ENCODE measurements at places on chromosomes 2 and 18. TPM values are rescaled to one million over a fixed set of nuclear protein-coding genes. Genes with fewer than 3 reads are reported as not detected.

ASNSD1 gene
- total RNA-seq: 52.7 TPM

LOXHD1 gene
- total RNA-seq: not detected

TSPYL6 gene
- total RNA-seq: not detected

PLGLB1 gene
- total RNA-seq: 2.1 TPM

TUBA3D gene
- total RNA-seq: not detected

DNA sequence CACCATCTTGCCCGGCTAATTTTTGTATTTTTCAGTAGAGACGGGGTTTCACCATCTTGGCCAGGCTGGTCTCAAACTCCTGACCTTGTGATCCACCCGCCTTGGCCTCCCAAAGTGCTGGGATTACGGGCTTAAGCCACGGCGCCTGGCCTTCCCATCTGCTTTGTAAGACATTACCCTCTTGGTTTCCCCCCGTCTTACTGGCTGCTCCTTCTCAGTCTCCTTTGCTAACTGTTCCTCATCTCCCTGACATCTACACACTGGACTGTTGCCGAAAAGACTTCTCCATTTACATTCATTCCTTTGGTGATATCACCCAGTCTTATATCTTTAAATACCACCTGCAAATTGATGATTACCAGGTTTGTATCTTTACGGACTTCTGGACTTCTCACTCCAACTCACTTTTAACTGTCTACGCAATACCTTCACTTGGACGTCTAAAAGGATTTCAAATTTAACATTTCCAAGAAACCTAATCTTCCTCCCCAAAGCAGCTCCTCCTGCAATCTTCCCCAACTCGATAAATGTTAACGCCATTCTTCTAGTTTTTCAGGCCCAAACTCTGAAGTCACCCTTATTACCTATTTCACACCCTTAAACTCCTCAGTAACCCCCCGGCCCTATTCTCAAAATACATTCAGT, 37.9 kb downstream of the YES1 start:
- peaks cover 15% of the 10 kb centered on the region for H3K4me1 ChIP-seq
- H3K27ac ChIP-seq: no peak overlapping the region
- peaks cover 30% of the 10 kb centered on the region for H3K36me3 ChIP-seq
- no peak for DNase-seq
- no peak overlapping the region for H3K4me3 ChIP-seq

DNA sequence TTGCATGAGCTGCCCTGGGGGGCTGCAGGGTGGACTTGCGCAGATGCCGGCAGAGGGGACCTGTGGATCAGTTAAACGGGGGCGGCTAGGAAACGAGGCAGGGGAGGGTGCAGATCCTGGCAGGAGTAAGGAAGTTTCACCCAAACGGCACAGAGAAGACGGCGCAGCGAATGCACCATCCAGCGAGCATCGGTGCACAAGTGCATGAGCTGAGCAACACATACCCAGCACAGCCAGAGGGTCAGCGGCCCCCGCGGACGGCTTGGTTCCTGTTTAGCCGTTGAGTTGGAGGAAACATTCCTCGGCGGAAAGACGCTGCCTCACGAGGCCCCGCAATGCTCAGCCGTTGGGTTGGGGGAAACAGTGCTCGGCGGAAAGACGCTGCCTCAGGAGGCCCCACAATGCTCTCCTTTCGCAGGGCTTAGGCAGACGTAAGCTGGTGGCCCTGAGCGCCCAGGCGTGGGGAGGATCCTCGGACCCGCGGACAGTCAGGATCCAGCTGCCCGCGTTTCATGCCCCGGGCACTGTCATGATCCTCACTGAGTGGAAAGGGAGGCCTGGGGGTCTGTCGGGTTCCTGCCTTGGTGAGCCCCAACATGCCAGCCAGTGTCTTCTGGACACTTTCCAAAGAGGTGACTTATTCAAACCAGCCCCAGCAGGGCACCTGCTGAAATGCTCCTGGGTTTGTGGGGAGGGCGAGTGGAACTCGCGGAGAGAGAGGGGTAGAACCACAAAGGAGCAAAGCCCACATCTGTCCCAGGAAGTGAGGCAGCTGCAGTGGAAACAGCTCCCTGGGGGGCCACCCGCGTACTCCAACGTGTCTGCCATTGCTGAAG, 86.3 kb downstream of the NDUFA10 start:
- H3K27me3 ChIP-seq: no peaks in the 10 kb centered on the region
- peaks cover 4% of the 10 kb centered on the region for H3K4me1 ChIP-seq
- H3K4me3 ChIP-seq: no peak overlapping the region
- no peak overlapping the region for H3K27ac ChIP-seq
- H3K36me3 ChIP-seq: no peaks in the 10 kb centered on the region

GRCh38 chr2:121128741-121129659, 156.0 kb downstream of the TFCP2L1 start:
- H3K27me3 ChIP-seq: no peaks in the 10 kb centered on the region
- no peak overlapping the region for H3K4me3 ChIP-seq
- H3K36me3 ChIP-seq: no peaks in the 10 kb centered on the region
- H3K4me1 ChIP-seq: no peaks in the 10 kb centered on the region

DNA sequence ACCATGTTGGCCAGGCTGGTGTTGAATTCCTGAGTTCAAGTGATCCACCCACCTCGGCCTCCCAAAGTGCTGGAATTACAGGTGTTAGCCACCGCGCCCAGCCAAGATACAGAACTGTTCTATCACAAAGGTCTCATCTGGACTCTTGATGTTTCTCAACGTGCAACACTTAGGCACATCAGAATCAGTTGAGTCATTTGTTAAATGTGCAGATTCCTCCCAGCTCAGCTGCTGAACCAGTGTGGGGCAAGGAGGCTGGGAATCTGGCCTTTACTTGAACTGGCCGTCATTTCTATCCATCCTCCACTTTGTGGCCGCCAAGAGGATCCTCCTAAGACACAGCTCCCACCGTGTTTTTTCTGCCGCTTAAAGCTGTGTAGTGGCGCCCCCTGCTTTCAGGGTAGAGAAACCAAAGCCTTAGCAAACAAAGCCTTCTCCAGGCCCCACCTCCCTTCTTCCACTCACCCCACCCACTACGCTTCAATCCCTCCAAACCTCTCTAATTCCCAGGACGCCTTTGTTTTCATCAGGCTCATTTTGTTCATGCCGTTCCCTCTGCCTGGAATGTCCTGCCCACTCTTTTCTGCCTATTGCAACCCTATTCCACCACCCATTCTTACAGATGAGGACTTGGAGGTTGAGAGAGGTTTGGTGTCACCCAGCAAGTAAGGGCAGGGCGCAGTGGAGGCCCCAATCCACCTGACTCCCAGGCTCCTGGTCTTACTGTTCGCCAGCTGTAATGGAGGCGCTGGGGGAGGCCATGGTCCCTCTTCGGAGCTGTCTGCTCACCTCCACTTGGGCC, 776 bp upstream of the SPEG start:
- no peak for DNase-seq
- H3K36me3 ChIP-seq: no peaks in the 10 kb centered on the region
- no peak overlapping the region for H3K4me3 ChIP-seq
- H3K4me1 ChIP-seq: no peaks in the 10 kb centered on the region
- H3K27ac ChIP-seq: no peak overlapping the region

GRCh38 chr2:160345071-160345764, 145.1 kb upstream of the ITGB6 start:
- peak overlapping the region; percentile 75 for H3K27ac ChIP-seq
- no peak for DNase-seq
- H3K27me3 ChIP-seq: no peaks in the 10 kb centered on the region
- H3K36me3 ChIP-seq: peaks cover 16% of the 10 kb centered on the region

DNA sequence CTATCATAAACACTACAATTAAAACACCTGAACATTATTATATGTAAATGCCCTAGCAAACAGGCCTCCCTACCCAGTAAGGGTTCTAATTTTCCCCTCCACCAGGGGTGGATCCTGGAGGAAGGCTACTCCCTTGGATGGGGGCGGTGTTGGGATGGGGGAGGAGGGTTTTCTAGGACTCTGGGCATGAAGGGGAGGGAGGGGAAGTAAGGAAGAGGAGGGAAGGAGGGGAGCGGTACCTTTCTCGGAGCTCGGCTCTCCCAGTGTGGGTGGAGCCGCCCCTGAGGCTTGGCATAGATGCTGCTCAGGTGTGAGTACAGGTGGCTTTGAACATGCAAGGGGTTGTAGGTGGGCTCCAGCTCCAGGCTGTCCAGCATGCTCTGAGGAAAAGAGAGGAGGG, 5.4 kb downstream of the DOK1 start:
- no peaks in the 10 kb centered on the region for H3K27me3 ChIP-seq
- DNase-seq: no peak
- peaks cover 33% of the 10 kb centered on the region for H3K4me1 ChIP-seq
- no peak overlapping the region for H3K27ac ChIP-seq
- H3K36me3 ChIP-seq: peaks cover 22% of the 10 kb centered on the region
